ENCODE measurements at places on chromosomes 2 and 18.

DNA sequence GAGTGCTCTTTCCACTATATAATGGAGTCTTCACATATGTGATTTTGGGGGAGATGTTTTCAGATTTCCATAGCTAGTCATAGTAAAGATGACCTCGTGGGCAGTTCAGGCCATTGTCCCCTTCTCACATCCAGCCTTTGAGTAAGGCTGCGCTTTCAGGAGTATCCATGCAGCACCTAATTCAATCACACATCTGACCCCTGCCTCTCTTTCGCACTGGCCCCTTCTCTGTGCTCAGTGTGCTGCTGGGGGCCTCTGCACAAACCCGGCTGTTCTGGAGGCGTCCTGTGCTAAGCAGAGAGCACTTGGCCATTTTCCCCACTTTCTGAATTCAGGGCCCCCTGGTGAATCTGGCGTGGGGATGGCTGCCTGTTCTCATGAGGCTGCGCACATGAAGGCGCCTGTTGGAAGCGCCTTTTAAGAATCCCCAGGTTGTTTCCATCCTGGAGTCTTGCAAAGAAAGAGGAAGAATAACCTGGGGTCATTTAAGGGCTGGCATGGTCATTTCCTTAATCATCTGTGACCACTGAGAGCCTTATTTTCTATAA is 96.0 kb upstream of the ALPP start:
- no peak for DNase-seq

DNA sequence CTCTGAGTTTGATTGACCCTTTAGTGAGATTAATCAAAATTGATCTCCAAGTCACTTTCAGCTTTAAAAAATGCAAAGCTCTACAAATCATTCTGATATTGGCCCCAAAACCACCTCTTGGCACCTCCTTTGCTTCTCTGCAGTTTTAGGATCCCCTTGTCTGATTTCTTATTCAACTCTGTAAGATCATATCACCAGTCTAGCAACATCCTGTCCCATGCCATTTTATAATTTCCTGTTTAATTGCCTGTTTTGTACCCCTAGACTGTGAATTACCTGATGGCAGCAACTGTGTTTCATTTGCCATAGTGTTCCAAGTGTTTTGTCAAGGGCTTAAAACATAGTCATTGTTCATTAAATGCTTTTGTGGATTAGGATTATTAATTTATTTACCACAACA is 406.3 kb upstream of the TRIB2 start:
- DNase-seq: no peak

DNA sequence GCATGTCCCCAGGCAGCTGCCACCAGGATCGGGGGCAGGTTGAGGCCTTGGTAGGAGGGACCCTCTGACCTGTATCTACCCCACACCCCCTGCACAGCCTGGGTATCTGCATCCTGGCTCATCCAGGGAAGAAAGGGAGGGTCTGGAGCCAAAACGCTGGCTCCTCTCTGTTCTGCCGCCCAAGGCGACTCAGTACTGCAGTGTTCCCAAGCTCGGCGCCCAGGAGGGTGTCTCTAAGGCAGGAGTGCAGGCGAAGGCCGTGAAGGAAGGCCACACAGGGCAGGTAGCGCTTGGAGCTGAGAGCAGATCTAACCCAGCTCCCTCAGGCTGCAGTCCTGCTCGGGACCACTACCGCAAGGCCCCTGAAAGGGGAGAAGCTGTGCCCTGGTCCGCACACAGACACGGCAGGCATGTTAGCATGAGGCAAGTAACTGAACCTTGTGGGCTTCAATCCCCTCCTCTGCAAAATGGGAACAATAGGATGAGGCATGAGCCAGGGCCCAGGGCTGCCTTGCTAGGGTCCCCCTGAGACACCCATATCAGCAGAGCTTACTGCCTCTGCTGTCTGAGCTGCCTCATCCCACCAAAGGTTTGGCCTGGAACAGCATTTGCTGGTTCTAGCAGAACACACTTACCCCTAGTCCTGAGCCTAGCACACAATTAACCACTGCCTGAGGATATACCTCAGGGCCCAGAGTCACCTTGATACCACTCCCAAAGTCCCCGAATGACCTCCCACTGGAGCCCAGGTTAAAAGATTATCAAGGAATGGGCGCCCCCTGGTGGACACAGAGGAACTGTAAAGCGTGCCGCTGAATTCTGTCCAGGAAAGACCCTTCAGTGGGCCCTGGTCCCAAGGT is 6.5 kb downstream of the PTMA start:
- no peak for DNase-seq

DNA sequence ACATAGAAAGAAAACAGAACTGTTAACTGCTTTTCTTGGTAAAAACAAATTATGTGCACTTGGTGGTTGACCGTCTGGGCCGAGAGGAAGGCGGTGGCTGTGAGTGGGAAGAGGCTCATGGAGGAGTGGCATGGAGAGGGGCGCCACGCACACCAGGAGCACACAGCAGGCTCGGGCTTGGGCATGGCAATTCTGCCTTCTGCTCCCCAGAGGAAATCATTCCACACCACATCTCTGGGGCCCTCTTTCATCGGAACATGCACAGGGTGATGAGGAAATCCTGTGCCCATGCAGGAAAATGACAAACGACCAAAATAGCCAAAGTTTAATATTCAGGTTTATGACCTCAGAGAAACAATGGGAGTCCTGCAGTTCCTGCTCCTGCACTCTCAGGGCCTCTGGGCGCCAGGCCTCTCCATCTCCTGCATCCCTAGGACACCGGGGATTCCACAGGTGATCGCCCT is 26.4 kb downstream of the WDFY1 start:
- no peak for DNase-seq

GRCh38 chr2:19198381-19198780 is 160.0 kb downstream of the OSR1 start:
- no peak for DNase-seq

DNA sequence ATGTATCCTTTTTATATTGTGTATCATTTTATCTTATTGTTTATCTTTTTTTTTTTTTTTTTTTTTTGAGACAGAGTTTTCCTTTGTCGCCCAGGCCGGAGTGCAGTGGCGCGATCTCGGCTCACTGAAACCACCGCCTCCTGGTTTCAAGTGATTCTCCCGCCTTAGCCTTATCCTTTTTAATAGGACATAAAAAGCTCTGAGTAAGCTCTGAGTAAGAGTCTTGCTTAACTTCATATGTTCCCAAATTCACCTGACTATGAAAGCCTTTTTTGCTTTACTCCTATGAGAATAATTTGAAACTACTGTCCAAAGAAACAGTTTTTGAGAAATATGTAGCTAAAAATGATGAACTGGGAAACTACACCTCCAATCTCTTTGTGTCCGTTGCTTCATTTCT is 525.5 kb downstream of the IRS1 start:
- DNase-seq: no peak

DNA sequence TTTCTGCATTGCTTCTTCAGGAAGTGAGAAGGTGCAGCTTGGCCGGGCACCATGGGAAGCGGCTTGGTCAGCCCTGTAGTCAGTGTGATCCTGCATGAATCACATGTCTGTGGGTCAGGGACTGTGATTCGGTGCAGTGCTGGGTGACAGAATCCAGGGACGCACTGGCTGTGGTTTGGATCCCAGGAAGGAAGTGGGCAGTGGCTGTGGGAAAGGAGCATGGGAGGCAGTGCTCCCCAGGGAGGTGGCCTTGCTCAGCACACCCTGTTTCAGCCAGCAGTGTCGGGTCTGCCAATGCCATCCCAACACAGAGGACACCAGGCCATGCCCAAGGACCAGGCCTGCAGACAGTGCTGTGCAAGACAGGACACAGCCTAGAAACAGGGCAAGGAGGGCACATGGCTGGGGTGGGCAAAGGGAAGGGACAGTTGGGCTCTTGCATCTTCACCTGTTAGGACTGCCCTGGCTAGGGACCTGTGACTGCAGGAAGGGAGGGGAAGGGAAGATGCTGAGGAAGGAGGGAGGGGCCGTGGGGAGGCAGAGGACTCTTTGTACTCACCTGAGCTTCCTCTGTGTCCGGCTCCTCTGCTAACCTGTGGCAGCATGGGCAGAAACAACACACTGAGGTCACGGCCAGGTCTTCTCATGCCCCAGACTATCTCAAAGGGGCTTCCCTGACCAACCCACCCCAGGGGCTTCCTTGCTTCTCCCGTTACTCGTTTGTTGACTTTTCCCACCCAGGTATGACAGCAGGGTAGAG is 37.2 kb upstream of the DNMT3A start:
- peak; percentile 38 for DNase-seq

DNA sequence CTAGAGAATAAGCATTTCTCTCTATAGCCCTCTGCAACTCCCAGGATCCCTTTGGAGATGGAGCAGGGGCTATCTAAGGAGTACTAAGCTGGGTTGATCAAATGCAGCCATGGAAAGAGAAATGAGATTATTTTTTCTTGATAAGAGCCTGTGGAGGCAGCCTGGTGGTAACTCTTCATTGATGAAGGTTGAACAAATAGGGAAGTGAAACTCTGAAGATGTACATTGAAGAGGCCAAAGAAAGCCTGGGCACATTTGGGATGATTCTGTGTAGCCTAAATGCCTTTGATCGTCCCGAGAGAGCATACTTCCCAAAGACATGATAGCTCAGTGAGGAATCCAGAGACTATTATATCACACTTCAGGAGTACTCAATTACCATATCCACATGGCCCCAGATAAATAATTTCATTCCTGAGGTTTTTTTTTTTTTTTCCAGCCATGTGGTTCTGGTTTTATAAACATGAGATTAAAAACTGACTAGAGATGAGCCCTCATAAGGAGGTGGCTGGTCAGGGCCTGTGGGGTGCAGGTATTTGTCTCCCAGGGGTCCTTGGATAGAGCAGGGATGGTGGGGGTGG is 192.5 kb downstream of the TPGS2 start:
- no peak for DNase-seq

DNA sequence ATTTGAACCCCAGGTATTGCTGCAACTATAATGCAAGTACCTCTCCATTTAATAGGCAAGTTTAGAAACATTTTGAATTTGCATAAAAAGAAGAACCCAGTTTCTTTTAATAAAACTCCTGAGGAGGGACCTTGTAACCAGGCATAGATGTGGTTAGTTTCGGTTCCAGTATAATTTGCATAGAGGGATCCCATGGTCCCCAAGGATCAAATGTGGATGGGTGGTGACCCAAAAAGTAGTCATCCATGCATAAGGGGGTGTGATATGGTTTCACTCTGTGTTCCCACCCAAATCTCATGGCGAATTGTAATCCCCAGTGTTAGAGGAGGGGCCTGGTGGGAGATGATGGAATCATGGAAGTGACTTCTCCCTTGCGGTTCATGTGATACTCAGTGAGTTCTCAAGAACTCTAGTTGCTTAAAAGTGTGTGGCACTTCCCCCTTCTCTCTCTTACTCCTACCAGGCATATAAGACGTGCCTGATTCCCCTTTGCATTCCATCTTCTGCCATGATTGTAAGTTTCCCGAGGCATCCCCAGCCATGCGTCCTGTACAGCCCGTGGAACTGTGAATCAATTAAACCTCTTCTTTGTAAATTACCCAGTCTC is 40.2 kb upstream of the SKA1 start:
- DNase-seq: no peak

GRCh38 chr18:56992777-56993176 is 154.1 kb upstream of the BOD1L2 start:
- no peak for DNase-seq

- peak; percentile 55 for DNase-seq
Observed at GRCh38 chr2:173027181-173028128, 48.2 kb upstream of the MAP3K20 start.

DNA sequence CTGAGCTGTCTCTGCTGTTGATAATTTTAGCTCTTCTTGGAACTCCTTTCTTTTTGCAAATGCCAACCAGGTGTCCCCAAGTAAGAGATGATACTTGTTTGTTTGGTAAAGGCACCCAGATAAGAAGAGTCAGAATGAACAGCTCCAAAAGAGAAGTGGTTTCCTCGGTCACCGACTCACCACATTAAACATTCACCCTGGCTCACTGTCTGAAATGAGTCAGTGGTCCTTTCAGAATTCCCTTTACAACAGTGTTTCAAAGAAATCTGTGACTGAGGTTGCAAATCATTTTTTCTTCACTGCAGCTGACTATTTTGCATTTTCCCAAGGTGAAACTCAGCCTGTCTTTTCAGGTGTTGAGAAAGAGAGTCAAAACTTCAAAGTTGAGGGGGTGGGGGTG is 16.2 kb upstream of the CXCR4 start:
- DNase-seq: no peak

DNA sequence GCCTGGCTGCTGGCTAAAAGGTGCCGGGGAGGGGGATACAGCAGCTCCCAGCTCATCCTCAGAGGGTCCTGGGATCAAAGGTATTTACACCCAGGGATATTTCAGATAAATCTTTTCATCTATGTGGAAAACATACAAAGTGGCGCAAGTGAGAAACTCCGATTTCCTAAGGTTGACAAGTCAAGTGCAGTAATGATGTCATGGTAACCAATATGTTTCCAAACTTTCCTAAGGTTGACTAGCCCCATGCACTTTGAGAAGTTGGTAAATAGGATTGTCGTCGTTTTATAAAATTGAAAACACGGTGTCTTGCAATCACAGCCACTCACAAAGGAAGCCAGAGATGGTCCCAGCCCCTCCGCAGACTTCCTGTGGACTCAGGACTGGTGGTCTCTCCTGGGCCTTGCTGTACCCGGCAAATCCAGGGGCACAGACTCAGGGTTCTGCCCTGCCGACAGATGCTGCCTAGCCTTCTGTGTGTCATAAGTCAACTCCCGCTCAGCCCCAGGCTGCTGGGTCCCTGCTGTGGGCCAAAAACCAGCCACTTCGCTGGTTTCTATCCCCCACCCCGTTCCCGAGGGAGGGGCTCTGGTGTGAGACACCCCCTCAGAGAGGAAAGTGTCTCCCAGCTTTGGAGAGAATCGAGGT is 111.2 kb upstream of the PPP1CB start:
- DNase-seq: no peak

DNA sequence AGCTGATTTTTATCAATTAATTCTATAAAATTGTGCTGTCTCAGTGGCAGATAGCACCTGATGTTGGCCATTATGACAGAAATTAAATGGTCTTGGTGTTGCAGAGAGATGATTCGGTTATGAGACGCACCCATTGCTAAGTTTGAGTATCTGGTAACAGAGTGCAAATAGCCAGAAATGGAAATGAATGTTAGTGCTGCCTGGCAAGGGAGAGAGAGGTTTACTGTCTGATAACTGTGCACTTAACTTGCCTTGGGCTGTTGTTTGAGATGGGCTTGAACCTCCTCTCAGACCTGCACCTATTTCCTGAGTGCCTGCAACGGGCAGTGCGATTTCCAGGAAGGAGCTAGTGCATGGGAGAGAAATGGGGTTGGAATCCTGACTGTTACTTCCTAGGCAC is 11.7 kb downstream of the DPYSL5 start:
- DNase-seq: no peak

DNA sequence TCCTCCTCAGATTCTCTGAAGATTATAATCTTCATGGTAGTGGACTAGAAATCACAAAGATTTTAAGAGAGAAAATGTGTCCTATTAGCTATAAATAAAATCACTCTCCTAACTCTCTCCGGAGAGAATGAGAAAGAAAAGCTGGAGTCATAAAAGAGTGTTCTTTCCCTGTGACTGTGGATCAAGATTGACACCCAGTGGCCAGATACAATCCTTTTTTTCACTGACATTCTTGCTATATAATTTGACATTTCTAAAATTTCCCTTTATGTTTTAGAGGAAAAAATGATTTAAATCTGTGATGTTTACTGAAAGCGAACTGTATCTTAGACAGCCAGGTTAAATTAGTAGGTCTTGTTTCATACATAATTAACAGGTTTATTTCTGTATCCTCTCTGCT is 35.4 kb upstream of the LRP2 start:
- DNase-seq: no peak
